ENCODE measurements at places on chromosomes 5 and 9.

DNA sequence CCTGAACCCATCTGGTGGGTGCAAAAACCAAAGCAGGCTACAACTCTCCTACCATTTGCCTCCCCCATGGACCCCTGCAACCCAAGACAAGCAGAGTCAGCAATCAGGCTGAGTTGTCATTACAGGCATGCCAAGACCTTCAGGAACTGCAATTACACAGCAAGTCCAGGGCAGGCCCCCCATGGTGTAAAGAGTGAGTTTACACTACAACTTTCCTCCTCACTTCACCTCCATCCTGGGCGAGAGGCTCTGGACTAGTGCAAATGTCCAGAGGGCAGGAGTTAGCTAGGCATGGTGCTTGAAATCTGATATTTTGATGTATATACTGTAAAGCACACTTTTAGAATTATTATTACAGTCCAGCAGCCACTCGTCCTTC lies 7.0 kb upstream of the P4HA2 start:
- H3K4me3 ChIP-seq, result no peak overlapping the region
- H3K27me3 ChIP-seq, result no peaks in the 10 kb centered on the region
- H3K36me3 ChIP-seq, result no peaks in the 10 kb centered on the region
- no peak overlapping the region for H3K27ac ChIP-seq

DNA sequence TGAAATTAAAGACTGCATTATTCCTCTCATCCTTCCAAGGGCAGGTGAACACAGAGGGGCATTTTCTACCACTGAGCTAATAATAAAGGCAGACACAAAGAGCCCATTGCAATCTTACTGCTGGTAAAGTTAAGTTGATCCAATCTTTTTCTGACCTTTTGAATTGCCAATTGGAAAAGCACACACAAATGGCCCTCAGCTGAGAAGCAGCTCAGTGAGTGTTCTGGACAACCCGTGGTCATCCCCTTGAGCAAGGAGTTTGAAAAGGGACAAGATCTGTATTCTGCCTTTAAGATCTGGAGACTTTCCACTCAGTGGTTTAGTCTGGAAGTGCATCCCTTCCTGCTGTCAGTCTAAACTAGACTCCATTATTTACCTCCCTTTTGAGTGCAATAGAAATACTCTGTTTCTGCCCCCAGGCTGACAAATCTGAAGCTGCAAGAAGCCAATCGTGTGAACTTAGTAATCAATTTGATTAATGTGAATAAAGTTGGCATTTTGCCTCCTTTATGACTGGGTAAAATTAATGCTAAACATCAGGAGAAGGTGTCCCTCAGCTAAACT lies 835.7 kb downstream of the MAT2B start:
- DNase-seq, result no peak
- H3K27me3 ChIP-seq, result no peaks in the 10 kb centered on the region
- H3K36me3 ChIP-seq, result no peaks in the 10 kb centered on the region
- H3K4me1 ChIP-seq, result no peaks in the 10 kb centered on the region

DNA sequence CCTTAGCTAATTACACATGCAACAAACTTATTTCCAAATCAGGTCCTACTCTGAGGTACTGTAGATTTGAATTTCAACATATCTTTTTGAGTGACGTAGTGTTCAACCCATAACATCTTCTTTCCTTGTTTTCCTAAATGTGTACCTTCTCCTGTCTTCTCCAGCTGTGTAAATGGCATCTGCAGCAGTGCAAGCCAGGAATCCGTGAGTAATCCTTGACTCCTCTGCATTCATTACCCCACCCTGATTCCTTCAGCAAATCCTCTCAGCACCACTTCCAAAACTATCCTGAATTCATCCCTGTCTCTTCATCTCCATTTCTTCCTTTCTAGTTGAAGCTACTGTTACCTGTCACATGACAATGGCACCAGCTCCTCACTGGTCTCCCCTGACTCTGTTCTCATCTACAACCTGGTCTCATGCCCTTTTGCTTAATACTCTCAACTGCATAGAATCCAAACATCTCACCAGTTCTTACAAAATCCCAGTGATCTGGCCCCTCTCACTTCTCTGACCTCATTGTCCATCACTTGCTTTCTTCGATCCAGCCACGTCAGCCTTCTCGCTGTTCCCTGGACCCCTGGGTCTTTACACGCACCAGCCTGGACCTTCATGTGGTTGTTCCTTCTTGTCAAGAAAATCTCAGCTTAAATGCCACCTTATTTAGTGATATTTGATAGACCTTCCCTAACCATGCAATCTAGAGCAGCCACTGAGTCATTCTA lies 14.6 kb upstream of the TRAF1 start:
- no peak overlapping the region for H3K27ac ChIP-seq
- H3K4me3 ChIP-seq, result no peak overlapping the region
- no peaks in the 10 kb centered on the region for H3K36me3 ChIP-seq
- no peaks in the 10 kb centered on the region for H3K27me3 ChIP-seq
- DNase-seq, result no peak

DNA sequence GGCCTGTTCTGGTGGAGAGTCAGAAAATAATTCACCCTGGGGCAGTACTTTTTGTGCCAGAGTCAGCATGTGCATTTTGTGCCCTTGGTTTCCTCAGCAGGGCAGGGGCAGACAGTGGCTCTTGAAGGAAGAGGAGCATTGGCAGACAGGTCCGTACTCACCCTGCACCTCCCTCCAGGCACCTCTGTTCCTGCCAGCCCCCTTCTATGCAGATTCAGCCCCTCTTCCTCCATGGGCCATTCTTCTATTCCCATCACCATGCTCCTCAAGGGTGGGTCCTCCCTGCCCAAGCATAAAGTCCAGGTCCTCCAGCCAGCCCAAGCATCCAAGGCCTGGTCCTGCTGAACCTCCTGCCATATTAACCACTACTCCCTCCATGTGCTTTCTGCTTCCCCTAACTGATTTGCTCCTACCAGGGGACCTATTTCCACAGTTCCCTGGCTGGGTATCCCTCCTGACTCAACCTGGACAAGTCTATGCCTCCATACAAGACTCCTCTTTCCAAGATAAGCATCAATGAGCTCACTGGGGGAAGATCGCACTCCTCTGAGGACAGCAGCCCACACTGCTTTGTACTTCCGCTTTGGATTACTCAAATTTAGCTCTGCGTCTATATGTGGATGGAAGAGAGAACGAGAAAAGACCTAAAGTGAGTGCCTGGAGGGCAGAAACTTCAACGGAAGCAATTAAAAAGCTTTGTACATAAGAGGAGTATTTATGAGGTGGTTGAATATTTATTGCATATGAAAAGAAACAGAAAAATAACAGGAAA lies 9.3 kb upstream of the ACSL6 start:
- H3K27ac ChIP-seq, result no peak overlapping the region
- DNase-seq, result no peak
- H3K36me3 ChIP-seq, result no peaks in the 10 kb centered on the region
- no peak overlapping the region for H3K4me3 ChIP-seq
- no peaks in the 10 kb centered on the region for H3K27me3 ChIP-seq

- no peak overlapping the region for H3K27ac ChIP-seq
- no peak overlapping the region for H3K4me3 ChIP-seq
- H3K4me1 ChIP-seq, result no peaks in the 10 kb centered on the region
- H3K36me3 ChIP-seq, result no peaks in the 10 kb centered on the region
These were observed 16.3 kb downstream of the IL5 start for GRCh38 chr5:132526974-132527564.

DNA sequence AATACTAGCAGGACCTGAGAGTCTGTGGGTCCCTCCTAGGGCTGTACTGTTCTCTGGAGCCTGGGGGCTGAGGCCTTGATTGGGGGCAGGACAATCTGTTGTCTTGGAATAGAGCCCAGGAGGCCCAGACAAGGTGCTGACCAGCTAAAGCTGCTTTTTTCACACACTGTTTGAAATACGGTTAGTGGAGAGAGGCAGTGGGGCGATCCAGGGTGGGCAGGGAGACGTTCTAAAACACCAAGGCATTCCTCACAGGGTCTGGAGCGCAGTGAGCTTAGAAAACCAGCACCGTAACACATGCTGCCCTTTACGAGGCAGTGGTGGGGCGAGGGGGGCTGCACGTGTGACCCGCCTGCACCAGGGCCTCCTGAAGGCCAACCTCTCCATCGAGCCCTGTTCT lies 55.1 kb downstream of the EHMT1 start:
- peaks cover 6% of the 10 kb centered on the region for H3K36me3 ChIP-seq
- H3K4me3 ChIP-seq, result no peak overlapping the region

DNA sequence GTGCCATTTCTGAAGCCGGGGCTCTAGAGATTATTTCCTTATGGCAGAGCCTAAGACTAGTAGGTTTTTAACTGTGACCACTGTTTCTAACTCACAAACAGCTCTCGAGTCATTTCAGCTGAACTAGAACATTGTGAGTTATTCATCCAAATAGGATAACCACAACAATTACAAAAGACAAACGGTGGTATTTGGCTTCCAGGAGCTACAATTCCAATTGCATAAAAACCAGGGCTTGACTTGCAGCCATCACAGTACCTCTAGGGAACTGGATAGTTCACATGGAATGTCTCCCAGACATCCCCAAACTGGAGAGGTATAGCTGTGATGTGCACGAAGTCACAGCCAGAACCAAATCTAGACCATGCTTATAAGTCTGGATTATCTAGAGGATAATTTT lies 224.8 kb downstream of the FAM114A2 start:
- no peak overlapping the region for H3K4me3 ChIP-seq
- no peaks in the 10 kb centered on the region for H3K36me3 ChIP-seq
- H3K27me3 ChIP-seq, result no peaks in the 10 kb centered on the region
- no peak overlapping the region for H3K27ac ChIP-seq
- H3K4me1 ChIP-seq, result no peaks in the 10 kb centered on the region

GRCh38 chr9:14710804-14711203 lies 11.7 kb downstream of the CER1 start:
- no peak overlapping the region for H3K27ac ChIP-seq
- no peak for DNase-seq
- no peaks in the 10 kb centered on the region for H3K27me3 ChIP-seq
- no peaks in the 10 kb centered on the region for H3K4me1 ChIP-seq
- no peak overlapping the region for H3K4me3 ChIP-seq

GRCh38 chr5:176790941-176791340 lies 19.4 kb upstream of the UNC5A start:
- no peak for DNase-seq
- no peaks in the 10 kb centered on the region for H3K36me3 ChIP-seq
- no peak overlapping the region for H3K4me3 ChIP-seq

GRCh38 chr9:121645853-121646807 lies 5.3 kb upstream of the DAB2IP start:
- H3K27me3 ChIP-seq, result no peaks in the 10 kb centered on the region
- no peak for DNase-seq
- H3K27ac ChIP-seq, result no peak overlapping the region
- H3K4me3 ChIP-seq, result no peak overlapping the region

DNA sequence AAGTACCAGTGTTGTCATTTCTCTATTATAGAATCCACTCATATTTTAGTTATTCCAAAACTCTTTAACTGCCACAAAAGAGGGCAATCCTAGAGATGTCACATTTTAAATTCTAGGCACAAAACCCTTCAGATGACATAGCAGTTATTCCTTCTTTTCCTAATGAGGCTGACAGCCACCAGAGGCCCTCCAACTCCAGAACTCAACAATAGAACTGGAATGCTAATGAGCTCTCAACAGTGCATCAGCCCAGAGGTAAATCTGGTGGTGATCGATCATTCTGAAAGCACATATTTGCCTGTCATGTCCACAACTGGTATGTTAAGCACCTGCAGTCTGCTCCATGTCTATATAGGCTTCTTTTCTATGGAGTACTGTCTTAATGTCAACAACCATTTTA lies 40.2 kb upstream of the RAB3C start:
- H3K27me3 ChIP-seq, result no peaks in the 10 kb centered on the region
- no peak for DNase-seq
- H3K36me3 ChIP-seq, result no peaks in the 10 kb centered on the region
- no peak overlapping the region for H3K4me3 ChIP-seq

DNA sequence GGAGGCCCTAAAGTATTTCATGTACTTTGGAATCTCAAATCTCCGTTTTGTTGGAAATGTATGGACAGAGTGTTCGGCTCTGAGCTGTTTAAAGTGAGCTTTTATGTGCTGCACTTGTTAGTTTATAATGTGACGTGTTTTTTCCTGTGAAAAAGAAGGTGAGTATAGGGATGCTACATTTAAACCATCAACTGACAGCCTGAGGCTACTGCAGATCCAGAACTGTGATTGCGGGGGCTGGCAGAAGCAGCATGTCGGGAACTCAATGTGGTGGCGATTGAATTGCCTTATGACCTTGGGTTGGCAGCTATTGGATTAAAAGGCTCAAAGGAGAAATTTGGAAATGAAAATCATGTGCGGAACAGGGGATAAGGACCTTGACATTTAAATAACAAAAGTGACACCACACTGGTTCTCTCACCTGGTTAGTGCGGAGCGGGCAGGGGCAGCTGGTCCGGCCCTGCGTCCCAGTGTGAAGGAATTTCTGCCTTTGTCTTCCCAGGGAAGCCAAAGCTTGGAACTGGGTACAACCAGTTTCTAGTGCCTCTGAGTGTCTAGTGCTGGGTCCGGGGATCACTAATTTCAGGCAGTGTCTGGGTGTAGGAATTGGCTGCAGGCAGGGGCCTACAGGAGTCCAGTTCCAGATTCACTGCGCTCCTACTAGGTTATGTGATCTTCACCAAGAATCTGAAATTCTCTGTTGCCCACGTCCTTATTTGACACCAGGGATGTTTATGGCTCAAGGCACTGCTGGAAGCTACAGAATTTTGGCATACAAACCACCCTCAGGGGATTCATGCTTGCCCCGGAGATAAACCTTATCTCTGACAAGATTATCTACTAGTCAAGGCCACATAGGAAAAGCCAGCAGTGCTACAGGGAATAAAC lies 120.7 kb upstream of the ERCC6L2 start:
- peaks cover 24% of the 10 kb centered on the region for H3K4me1 ChIP-seq
- DNase-seq, result no peak
- H3K4me3 ChIP-seq, result peak overlapping the region; percentile 4
- H3K27ac ChIP-seq, result no peak overlapping the region

GRCh38 chr9:35272989-35273388 lies 111.2 kb downstream of the UNC13B start:
- DNase-seq, result no peak
- H3K4me3 ChIP-seq, result no peak overlapping the region
- no peaks in the 10 kb centered on the region for H3K4me1 ChIP-seq
- no peaks in the 10 kb centered on the region for H3K27me3 ChIP-seq
- H3K27ac ChIP-seq, result no peak overlapping the region
- no peaks in the 10 kb centered on the region for H3K36me3 ChIP-seq

DNA sequence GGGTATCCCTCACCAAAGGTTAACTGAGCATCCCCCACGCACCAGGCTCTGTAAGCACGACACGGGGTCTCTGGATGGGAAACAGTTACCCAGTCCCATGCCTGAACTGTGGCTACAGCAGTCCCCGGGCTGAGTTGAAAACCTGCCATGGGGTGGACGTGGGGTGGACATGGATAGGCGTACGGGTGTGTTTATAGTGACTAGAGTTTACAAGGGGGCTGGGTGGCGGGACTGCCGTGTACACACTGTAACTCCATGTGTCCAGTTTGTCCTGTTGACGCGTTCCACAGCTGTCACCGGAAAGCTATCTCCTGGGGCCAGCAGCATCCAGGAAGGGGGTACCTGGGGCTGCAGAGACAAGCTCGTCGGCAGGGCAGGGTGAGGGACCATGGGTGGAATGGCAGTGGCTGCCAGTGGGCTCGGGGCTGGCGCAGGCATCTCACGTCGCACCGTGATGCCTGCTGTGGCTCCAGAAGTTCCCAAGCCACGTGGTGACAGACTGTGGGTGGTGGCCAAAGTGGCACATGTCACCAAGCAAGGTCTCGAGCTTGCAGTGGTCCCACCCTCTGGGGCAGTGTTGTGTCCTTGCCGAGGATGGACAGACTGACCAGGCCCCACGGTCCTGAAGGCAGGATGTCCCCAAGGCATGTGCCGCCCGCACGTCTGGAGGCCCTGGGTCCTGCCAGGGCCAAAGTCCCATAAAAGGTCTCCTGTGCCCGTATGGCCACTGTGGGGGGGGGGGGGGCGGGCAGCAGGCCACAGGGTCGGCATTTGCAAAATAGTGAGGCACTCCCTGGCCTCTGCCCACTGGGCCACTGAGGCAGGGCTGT lies 29.3 kb upstream of the RNF130 start:
- DNase-seq, result no peak
- H3K4me3 ChIP-seq, result no peak overlapping the region
- H3K36me3 ChIP-seq, result no peaks in the 10 kb centered on the region
- H3K27me3 ChIP-seq, result no peaks in the 10 kb centered on the region
- H3K4me1 ChIP-seq, result no peaks in the 10 kb centered on the region
- no peak overlapping the region for H3K27ac ChIP-seq
